ENCODE measurements at places on chromosomes 2 and 18. TPM values are rescaled to one million over a fixed set of nuclear protein-coding genes. Genes with fewer than 3 reads are reported as not detected.

The C2orf15 gene
- 0.11 TPM for total RNA-seq

The HOXD8 gene
- total RNA-seq: 23.8 TPM

The NFE2L2 gene
- total RNA-seq: 47.2 TPM

The ZNF2 gene
- 6.8 TPM for total RNA-seq

The INHA gene
- total RNA-seq: not detected

The ITPRIPL1 gene
- total RNA-seq: 3.3 TPM

The ATRAID gene
- total RNA-seq: 107 TPM

The IL37 gene
- not detected for total RNA-seq

The CRYGC gene
- total RNA-seq: not detected
